ENCODE measurements at places on chromosomes 5 and 9. TPM values are rescaled to one million over a fixed set of nuclear protein-coding genes. Genes with fewer than 3 reads are reported as not detected.

DNA sequence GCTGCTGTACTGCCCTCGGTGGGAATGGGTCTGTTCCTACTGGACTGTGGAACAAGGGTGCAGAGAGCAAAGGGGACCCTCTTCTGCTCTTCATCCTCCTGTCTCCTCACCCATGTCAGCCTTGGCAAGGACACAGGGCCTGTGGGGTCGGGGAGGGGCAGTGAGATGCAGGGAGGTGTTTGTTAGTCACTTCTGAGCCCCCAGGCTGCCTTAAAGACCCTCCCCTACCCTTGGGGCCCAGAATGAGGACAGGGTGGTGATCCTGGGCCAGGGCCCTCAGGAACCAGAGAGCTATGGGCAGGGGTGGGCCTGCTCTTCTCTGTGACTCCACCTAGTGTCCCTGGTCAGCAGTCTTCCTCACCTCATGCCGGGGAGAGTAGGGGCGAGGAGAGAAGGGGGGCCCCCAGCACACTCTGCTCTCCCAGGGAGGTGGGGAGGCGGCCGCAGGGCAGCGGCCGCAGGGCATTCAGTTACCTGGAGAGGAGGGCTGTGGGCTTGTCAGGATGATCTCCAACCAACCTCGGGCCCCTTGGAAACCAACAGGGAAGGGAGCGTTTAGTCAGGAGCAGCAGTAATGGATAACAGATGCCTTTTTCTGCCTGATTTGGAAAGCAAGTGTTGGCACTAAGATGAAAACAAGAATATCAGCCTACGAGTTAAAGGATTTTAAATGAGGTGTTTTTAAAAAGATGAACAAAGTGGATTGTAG lies 62.0 kb upstream of the GARNL3 start:
- no peak overlapping the region for H3K27ac ChIP-seq
- no peaks in the 10 kb centered on the region for H3K27me3 ChIP-seq
- DNase-seq, result no peak
- no peak overlapping the region for H3K4me3 ChIP-seq
- peaks cover 5% of the 10 kb centered on the region for H3K4me1 ChIP-seq
- H3K36me3 ChIP-seq, result no peaks in the 10 kb centered on the region

DNA sequence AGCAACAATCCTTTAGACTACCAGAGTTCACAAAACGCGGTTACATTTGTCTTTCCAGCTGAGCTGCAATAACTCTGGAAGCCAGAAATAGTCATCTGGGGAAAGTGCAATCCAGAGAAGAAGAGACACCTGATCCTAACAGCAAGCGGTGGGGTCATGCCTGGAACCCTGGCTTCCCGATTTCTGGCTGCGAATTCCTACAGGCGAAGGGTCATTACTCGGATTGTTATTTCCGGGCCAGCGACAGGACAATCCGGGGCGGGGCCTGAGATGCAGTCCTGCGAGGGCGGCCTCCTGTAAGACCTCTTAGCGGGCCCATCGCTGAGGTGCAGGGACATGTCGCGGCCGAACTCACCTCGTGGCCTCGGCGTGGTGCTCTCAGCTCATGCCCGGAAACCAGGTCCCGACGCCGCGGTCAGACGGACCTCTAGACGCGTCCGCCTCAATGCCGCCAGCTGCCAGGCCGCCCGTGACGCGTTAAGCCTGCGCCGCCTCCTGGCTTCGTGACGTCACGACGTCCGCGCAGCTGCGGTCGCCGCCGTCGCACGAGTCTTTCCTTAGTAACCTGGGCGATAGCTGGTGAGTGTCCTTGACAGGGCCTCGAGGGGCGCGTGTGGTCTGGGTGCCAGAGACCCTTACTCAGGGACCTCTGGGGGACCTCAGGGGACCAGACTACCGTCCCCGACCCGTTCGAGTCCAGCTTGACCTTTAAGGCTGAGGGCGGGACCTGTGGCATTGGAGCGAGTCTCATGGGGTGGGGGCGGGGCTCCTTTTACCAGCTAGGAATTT lies at the start of the genes MRRF and RBM18:
Gene MRRF, plus strand, starts transcription at position 523 of the 789 bp plus-strand sequence. CDS start 6,010 bp downstream, outside the sequence.
Gene RBM18, minus strand, starts transcription at position 481 of the 789 bp plus-strand sequence. CDS start 3,348 bp downstream, outside the sequence.
- H3K27ac ChIP-seq, result peak within 1 kb of the TSS; percentile 89
- peaks cover 8% of the 10 kb centered on the region for H3K36me3 ChIP-seq
- peaks cover 36% of the 10 kb centered on the region for H3K4me1 ChIP-seq
- H3K27me3 ChIP-seq, result no peaks in the 10 kb centered on the region
- H3K4me3 ChIP-seq, result peak within 1 kb of the TSS; percentile 74

DNA sequence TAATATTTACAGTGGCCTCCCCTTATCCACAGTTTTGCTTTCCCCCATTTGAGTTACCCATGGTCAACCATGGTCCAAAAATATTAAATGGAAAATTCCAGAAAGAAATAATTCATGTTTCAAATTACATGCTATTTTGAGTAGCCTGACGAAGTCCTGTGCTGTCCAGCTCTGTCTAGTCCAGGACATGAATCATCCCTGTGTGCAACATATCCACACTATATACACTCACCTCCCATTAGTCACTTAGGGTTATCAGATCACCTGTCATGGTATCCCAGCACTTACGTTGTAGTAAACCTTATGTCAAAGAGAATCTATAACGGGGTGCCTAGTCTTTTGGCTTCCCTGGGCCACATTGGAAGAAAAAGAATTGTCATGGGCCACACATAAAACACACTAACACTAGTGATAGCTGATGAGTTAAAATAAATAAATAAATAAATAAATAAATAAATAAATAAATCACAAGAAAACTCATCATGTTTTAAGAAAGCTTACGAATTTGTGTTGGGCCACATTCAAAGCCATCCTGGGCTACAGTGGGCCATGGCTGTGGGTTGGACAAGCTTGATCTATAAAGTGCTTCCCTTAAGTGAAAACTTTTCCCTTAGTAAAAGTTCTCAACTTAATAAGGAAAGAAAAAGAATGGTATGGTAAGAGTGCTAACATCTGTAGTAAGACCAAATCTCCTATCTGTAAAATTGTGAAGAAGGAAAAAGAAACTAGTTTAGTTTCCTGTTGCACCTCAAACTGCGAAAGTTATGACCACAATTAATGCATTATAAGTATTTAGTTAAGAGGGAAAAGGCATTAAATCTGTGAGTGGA lies 15.9 kb upstream of the OMD start:
- no peaks in the 10 kb centered on the region for H3K27me3 ChIP-seq
- no peak overlapping the region for H3K4me3 ChIP-seq

- H3K4me1 ChIP-seq, result peaks cover 8% of the 10 kb centered on the region
- H3K4me3 ChIP-seq, result no peak overlapping the region
- peak; percentile 45 for DNase-seq
- no peak overlapping the region for H3K27ac ChIP-seq
Observed at GRCh38 chr9:77417566-77417965, 230.6 kb downstream of the GNA14 start.

GRCh38 chr9:33403941-33404787 lies 1.8 kb upstream of the AQP7 start:
- DNase-seq, result no peak
- H3K36me3 ChIP-seq, result no peaks in the 10 kb centered on the region
- H3K27me3 ChIP-seq, result no peaks in the 10 kb centered on the region
- no peak overlapping the region for H3K27ac ChIP-seq
- H3K4me3 ChIP-seq, result no peak overlapping the region

DNA sequence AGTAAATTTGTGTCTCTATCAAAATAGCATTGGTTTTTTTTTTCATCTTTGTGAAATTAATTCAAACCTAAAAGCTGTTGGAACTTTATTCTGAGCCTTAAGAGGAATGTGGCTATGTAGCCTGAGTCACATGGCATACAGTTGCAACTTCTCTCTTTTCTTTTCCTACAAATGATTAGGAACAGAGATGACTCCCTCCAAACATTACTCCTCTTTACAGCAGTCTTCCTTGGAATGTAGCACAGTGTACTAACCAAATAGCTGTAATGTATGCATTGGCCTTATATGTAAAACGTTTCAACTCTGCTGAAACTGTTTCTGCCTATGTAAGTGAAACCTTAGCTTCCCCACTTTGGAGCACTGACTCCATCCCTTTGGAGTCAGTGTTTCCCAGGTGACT lies 100.9 kb upstream of the MAP1B start:
- no peak overlapping the region for H3K27ac ChIP-seq
- peaks cover 3% of the 10 kb centered on the region for H3K4me1 ChIP-seq
- no peaks in the 10 kb centered on the region for H3K36me3 ChIP-seq
- DNase-seq, result peak; percentile 7
- H3K27me3 ChIP-seq, result no peaks in the 10 kb centered on the region

- H3K4me1 ChIP-seq, result peaks cover 56% of the 10 kb centered on the region
- peak overlapping the region; percentile 76 for H3K27ac ChIP-seq
- H3K36me3 ChIP-seq, result peaks cover 3% of the 10 kb centered on the region
- H3K4me3 ChIP-seq, result peak overlapping the region; percentile 5
- H3K27me3 ChIP-seq, result no peaks in the 10 kb centered on the region
Observed at GRCh38 chr5:140292212-140293036, 10.5 kb downstream of the PFDN1 start.

DNA sequence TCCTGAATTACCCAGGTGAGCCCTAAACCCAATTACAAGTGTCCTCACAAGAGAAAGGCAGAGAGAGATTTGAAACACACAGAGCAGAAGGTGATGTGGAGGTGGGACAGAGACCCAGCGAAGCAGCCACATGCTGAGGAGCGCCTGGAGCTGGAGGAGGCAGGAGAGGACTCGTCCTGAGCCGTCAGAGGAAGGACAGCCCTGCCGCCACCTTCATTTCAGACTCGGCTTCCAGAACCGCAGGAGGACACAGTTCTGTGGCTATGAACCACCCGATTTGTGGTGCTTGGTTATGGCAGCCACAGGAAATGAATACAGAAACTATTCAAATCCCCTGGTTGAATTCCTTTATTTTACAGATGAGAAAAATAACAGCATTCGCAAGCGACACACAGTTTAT lies 16.4 kb upstream of the FBP1 start:
- no peaks in the 10 kb centered on the region for H3K36me3 ChIP-seq
- H3K27ac ChIP-seq, result no peak overlapping the region
- no peak overlapping the region for H3K4me3 ChIP-seq
- peaks cover 6% of the 10 kb centered on the region for H3K4me1 ChIP-seq
- H3K27me3 ChIP-seq, result no peaks in the 10 kb centered on the region

GRCh38 chr5:81825237-81825636 lies 74.3 kb upstream of the SSBP2 start:
- peak; percentile 64 for DNase-seq
- H3K27me3 ChIP-seq, result no peaks in the 10 kb centered on the region
- H3K4me3 ChIP-seq, result no peak overlapping the region
- H3K27ac ChIP-seq, result no peak overlapping the region
- H3K36me3 ChIP-seq, result no peaks in the 10 kb centered on the region

- no peaks in the 10 kb centered on the region for H3K4me1 ChIP-seq
- H3K27ac ChIP-seq, result no peak overlapping the region
- no peak for DNase-seq
- H3K36me3 ChIP-seq, result no peaks in the 10 kb centered on the region
- 0 out of 2 replicates have a peak, but pooled peaks cover 4% of the 10 kb centered on the region for H3K27me3 ChIP-seq
Observed at GRCh38 chr5:80069251-80069800, 34.2 kb downstream of the THBS4 start.

GRCh38 chr5:138349852-138350562 lies 2.5 kb upstream of the KDM3B start:
- no peaks in the 10 kb centered on the region for H3K27me3 ChIP-seq
- H3K4me1 ChIP-seq, result peaks cover 9% of the 10 kb centered on the region
- H3K36me3 ChIP-seq, result peaks cover 23% of the 10 kb centered on the region

DNA sequence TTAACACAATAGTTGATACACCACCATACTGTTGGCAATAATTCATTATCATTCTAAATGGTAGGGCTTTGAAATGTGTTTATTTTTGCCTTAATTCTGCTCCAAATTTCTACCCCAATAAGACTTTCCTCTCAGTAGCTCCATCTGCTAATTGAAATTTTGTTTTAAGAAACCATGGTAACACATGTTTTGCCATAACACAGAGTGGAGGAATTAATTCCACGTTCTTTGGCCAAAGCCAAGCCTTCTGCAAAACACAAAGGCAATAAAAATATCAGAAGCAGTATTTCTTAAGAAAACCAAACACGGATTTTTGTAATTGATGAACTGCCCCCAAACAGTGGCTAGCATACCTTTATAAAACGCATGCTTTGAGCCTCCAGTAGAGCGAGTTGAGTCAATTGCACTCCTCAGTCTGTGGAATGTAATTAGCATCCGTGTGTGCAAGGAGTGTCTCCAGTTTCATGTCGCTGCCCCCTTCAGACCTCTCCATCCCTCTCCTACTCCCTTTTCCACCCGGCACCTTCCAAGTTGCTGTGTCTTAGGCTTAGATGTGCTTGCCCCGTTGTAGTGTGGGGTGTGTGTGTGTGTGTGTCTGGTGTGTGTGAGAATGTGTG lies 58.2 kb upstream of the CKS2 start:
- H3K36me3 ChIP-seq, result no peaks in the 10 kb centered on the region
- no peak overlapping the region for H3K27ac ChIP-seq
- H3K4me3 ChIP-seq, result no peak overlapping the region
- DNase-seq, result no peak
- peaks cover 1% of the 10 kb centered on the region for H3K4me1 ChIP-seq
- no peaks in the 10 kb centered on the region for H3K27me3 ChIP-seq

DNA sequence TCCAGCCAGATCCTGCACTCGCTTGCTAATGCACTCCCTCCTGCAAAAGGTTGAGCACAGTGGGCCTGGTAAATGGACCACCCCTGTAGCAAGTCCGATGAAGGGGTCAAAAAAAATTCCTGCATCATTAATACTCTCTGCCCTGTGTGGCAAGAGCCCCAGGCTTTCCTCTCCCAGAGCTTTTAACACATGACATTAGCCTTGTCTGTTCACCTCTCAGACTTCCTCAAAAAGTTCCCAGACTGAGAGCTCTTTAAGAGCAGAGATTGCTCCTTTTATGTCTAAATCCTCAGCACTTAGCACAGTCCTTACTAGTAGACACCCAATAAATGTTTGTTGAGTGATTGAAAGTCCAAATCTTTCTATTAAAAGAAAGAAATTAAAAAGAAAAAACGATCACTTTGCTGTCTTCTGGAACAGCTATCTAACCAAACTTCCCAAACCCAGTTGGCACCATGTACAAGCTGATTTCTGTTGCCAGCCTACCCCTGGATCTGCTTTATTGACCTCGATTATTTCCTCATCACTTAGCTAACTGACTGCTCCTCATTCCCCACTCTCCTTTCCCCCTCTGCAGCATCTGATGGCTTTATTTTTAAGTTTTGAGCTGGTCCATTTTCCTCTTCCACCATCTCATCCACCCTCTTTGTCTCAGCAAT lies 209.8 kb downstream of the ENC1 start:
- H3K36me3 ChIP-seq, result no peaks in the 10 kb centered on the region
- H3K27ac ChIP-seq, result no peak overlapping the region
- DNase-seq, result no peak
- no peak overlapping the region for H3K4me3 ChIP-seq

GRCh38 chr5:148998174-148998797 lies 64.6 kb downstream of the SH3TC2 start:
- no peaks in the 10 kb centered on the region for H3K27me3 ChIP-seq
- H3K4me3 ChIP-seq, result no peak overlapping the region
- peaks cover 73% of the 10 kb centered on the region for H3K4me1 ChIP-seq
- H3K27ac ChIP-seq, result no peak overlapping the region
- H3K36me3 ChIP-seq, result no peaks in the 10 kb centered on the region
- DNase-seq, result peak; percentile 99

PCDHGB1 gene
- total RNA-seq, result not detected

TRPM3 gene
- not detected for total RNA-seq

SH3RF2 gene
- 6.2 TPM for total RNA-seq

BSPRY gene
- 22.6 TPM for total RNA-seq

SLC6A3 gene
- not detected for total RNA-seq

CD72 gene
- total RNA-seq, result not detected

CNTFR gene
- total RNA-seq, result not detected

NR2F1-AS1 gene
- total RNA-seq, result 24.1 TPM

PTGES gene
- total RNA-seq, result 21.0 TPM

CARD19 gene
- total RNA-seq, result 86.0 TPM

LRRC14B gene
- not detected for total RNA-seq

GLDC gene
- total RNA-seq, result 8.1 TPM

POLR1E gene
- total RNA-seq, result 37.0 TPM

MLANA gene
- total RNA-seq, result not detected

GHR gene
- 2.2 TPM for total RNA-seq

PCDHGA11 gene
- total RNA-seq, result 0.92 TPM

CCDC152 gene
- total RNA-seq, result not detected

SPATA31A3 gene
- total RNA-seq, result not detected

Data from PC-3 (cell line).